Epithelial cell of prostate (primary cell): ENCODE measurements at places on chromosomes 12 and 14.

- DNase-seq, result no peak
These were observed 5.7 kb downstream of the NTF3 start for GRCh38 chr12:5437589-5437988.

DNA sequence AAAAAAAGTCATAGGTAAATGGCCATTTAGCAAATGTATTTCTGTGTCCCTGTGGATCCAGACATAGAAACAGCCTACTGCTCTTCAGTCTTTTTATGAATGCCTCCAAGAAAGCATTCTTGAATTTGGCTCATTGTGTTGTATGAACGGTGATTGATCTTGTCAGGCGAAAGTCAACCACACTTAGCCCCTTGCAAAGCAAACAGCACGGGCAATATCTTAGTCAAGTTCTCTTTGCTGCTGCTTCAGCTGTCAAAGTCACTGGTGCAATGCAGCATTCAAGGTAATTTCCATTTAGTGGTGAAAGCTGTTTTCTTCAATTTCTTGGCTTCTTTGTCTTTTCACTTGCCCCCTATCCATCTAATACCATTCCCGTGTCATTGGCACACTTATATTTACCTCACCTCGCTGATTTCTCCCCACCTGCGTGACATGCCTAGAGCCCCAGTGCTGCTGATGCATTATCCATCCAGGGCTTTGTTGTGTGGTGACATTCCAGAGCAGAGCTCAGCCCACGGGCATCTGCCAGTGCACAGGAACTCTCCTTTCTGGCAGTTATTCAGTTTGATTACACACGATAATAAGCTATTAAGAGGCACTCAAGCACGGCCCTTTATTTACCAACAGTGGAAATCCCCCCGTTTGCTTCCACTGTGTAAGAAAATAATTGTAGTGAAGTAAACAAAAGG lies 362.3 kb upstream of the NOVA1 start:
- DNase-seq, result no peak

- peak; percentile 86 for DNase-seq
These were observed 55.5 kb upstream of the DYRK2 start for GRCh38 chr12:67593041-67593440.

DNA sequence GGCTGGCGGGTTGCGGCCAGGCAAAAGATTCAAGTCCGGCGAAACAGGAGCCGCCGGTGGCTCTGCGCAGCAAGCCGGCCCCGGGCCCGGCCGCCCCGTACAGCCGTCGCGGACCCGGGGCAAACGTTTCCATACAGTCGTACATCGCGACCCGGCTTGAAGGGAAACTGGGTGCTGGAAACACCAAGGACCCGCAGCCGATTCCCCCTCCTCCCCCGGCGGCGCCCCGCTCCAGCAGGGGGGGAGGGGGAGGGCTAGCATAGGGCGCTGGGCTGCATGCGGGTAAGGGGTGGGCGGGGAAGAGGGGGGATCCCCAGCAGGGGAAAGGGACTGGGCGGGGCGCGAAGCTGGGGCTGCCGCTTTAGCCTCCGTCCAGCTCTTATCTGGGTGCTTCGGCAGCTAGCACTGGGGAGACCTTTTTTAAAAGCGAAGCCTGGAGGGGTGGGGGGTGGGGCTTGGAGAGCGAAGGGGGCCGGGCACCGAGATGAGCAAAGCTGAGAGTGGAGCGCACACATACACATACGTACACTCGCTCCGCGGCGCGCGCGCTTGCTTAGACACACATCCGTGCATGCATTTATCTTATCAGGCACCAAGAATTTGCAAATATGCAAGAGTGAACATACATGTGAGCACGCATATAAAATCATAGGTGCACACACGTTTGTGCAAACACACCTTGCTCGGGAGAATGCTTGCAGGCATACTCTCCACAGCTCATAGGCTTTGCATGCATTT lies 11.9 kb downstream of the RARG start:
- no peak for DNase-seq

- peak; percentile 40 for DNase-seq
These were observed 5.2 kb upstream of the KRT85 start for GRCh38 chr12:52372216-52373154.
